ENCODE measurements at places on chromosomes 3 and 15.

- DNase-seq = no peak
Observed at GRCh38 chr3:191239407-191240031, 40.5 kb downstream of the OSTN start.

- no peak for DNase-seq
Observed at GRCh38 chr15:56805466-56806147, 72.3 kb upstream of the ZNF280D start.

GRCh38 chr15:60675763-60676162 lies 196.8 kb upstream of the ICE2 start:
- no peak for DNase-seq

- DNase-seq = peak; percentile 80
Observed at GRCh38 chr3:4570840-4571621, 77.9 kb downstream of the ITPR1 start.

- peak; percentile 51 for DNase-seq
Observed at GRCh38 chr3:85576091-85576690, 617.4 kb downstream of the CADM2 start.

GRCh38 chr15:43093026-43093425 lies 12.8 kb downstream of the UBR1 start:
- peak; percentile 23 for DNase-seq

GRCh38 chr3:160097478-160097877 lies 108.8 kb downstream of the IL12A start:
- no peak for DNase-seq

- no peak for DNase-seq
Observed at GRCh38 chr3:31367518-31367917, 165.2 kb upstream of the STT3B start.

DNA sequence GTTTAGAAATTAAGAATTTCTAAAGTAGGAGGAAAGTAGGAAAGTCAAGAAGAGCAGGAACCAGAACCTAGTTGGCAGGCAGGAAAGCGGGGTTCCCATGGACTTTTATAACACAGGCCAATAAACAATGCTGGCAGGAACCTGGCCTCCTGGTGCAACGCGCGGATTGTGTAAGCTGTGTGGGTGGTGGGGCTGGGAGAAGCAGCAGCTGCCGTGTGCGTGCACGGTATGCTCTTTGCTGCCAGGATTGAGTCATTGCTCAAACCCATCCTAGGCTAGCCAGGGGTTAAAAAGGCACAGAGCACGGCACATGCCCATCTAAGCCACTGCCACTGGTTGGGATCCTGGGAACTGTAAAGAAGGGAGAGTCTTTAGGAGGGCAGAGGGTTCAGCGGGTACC lies 209.9 kb upstream of the RGMA start:
- no peak for DNase-seq

GRCh38 chr3:156107504-156107903 lies 12.9 kb upstream of the KCNAB1 start:
- DNase-seq = no peak

DNA sequence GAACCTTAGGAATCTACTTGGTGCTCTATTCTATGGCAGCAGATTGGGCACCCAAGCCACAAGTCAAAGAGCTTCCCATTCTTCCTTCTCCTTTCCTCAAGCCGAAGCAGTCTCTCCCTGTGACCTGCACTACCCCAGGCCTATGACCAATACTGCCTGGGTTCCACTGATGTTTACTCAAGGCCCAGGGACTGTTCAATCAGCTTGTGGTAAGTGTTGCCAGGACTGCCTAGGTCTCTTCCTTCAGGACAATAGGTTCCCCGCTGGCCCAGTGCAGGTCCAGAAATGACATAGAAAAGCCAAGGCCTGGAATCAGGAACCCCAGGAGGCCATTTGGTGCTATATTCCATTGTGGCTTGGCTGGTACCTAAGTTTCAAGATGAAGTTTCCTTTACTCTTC lies 397.9 kb downstream of the ZIC4 start:
- DNase-seq = no peak

DNA sequence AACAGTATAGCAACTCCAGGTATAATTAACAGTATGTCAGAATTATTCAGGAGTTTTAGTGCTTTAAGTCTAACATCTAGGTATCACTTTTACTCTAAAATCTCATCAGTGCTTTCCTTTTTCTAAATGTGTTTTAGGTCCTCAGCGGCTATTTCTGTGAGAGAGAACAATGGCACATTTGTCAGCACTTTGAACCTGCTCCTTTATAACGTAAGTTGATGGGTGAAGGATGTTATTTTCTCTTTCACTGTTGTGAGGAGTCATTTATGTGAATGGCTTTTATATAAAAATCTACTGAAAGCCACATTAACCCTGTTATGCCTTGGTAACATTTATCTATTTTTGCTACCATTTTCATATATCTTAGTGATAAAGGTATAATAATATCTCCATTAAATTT lies 22.8 kb downstream of the ZPLD1 start:
- no peak for DNase-seq

GRCh38 chr3:43948013-43948412 lies 257.3 kb downstream of the ABHD5 start:
- DNase-seq = no peak

- peak; percentile 24 for DNase-seq
Observed at GRCh38 chr3:14440531-14441239, 38.3 kb downstream of the SLC6A6 start.

- DNase-seq = no peak
Observed at GRCh38 chr15:101613130-101614000, 38.8 kb downstream of the TM2D3 start.

- peak; percentile 62 for DNase-seq
Observed at GRCh38 chr15:61834076-61834697, 226.1 kb downstream of the VPS13C start.

- no peak for DNase-seq
Observed at GRCh38 chr3:46934072-46934471, 42.5 kb downstream of the CCDC12 start.

GRCh38 chr15:25207369-25207768 lies 231.5 kb downstream of the UBE3A start:
- DNase-seq = no peak

DNA sequence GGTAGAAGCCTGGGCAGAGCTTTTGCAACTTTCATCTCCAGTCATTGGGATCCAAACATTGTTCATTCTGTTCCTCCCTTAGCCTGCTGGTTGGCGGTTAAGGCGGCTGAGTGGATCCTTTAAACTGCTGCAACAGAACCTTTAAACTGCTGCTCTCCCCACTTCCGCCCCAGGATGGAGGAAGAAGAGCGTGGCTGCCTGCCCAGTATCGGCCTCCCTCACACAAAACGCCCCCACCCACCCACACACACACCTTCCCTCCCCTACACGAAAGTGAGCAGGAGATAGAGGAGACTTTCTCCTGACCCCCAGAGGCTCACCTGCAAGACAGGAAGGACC lies 460 bp upstream of the ZMAT3 start:
- peak; percentile 56 for DNase-seq

DNA sequence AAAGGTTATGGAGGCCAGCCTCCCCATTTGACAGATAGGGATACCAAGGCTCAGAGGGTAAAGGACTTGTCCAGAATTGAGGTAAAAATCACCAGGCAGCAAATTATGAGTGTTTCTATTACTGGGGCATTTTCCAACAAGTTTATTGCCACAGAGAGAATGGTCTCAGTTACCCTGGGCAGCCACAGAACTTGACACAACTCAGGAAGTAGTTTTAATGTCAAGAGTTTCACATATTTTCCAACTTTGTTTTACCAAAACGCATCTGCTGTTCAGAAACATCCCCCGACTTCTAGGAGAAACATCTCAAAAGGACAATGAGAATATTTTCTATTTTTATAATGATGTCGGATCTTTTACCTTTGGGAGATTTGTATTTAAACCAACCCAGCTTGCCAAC lies 107.5 kb upstream of the MRPS22 start:
- DNase-seq = no peak

DNA sequence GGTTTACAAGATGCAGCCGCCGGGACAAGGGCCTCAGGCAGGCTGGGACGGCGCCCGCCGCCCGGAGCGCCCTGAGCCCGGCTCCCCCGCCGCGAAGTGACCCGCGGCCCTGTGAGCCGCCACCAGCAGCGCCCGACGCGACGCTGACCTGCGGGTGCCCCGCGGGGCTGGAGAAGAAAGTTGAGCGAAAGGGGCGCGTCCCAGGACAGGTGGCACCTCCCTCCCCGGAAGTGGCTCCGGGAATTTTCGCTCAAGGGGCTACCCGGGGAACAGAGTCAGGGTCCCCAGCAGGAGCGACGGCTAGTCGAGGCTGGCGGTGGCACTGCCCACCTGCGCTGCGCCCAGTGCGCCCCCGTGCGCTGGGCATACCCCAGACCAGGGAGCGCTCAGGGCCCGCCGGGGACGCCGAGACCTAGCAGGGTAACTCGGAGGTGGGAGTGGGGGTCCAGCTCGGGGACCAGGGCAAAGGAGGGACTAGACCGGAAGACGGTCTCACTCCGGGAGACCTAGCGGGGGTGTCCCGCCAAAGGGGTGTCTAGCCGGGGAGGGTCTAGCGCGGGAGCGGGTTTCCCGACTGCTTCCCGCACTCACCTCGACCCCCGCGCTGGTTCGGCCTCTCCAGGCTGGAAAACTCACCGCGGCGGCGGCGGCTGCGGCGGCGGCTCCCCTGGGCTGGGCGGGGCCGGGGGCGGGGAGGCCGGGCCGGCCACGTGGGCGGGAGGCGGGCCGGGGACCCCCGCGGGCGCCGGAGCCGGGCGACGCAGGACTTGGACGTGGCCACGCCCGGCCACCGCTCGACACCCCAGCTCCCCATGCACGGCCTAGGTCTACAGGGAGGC lies 18.4 kb downstream of the SPATA12 start:
- DNase-seq = no peak

DNA sequence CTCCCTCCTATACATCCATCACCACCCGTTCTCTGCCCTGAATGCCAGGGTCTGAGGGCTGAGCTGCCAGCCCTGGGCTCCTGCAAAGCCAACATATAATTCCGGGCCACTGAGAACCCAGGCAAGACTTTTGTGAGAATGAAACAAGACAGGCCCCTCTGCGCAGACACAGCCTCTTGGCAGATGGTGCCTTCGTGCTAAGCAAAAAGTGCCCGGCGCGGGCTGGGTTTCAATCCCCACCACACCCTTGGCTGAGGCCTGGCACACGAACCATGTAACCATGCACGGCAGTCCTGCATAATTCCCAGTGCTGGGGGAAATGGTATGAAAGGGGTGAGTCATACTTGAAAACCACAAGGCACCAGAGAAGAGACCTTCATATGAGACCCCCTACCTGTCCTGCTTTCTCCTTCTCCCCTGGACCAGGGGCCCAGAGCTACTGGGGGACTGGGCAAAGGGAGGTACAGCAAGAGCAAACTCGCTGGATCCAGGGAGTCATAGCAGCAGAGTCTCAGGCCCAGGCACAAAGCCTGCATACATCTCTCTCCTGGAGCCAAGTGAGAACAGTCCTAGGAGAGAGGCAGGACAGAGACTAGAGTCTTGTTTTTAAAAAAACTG lies 26.1 kb upstream of the LOXL1 start:
- no peak for DNase-seq

DNA sequence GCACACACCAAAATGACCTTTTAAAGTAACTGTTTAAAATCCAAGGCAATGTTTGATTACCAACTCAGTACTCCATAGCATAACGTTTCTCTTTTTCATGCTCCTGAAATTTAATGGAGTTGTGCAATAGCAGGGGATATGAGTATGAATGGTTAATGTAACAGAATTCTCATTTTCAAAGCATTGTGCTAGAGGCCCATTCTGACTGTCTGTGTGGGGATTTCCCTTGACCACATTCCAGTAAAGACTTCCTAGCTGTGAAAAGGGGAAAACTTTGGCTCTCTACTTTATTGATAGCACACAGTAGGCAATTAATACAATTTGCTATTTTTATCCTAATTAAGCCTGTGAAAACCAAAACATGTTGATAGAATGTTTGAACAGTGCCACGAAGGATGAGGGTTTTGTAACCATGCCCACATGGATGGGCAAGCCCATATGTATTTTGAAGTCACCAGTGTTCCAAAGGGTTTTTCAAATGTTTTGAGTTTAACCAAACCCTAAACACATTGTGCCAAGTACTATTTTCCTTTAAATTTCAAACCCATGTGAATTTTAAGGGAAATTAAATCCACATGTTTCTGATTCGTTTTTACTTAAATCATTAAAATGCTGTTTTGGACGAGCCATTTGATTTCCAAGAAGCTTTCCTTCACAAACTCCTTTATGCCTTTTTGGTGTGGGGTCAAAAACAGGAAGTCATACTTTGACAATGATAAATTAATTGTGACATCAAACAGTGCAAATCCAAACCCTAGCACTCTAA lies 261.2 kb downstream of the SHOX2 start:
- DNase-seq = no peak

GRCh38 chr3:61975936-61976335 lies 397.4 kb downstream of the FEZF2 start:
- no peak for DNase-seq

- DNase-seq = no peak
Observed at GRCh38 chr3:126865736-126866135, 117.2 kb upstream of the PLXNA1 start.

DNA sequence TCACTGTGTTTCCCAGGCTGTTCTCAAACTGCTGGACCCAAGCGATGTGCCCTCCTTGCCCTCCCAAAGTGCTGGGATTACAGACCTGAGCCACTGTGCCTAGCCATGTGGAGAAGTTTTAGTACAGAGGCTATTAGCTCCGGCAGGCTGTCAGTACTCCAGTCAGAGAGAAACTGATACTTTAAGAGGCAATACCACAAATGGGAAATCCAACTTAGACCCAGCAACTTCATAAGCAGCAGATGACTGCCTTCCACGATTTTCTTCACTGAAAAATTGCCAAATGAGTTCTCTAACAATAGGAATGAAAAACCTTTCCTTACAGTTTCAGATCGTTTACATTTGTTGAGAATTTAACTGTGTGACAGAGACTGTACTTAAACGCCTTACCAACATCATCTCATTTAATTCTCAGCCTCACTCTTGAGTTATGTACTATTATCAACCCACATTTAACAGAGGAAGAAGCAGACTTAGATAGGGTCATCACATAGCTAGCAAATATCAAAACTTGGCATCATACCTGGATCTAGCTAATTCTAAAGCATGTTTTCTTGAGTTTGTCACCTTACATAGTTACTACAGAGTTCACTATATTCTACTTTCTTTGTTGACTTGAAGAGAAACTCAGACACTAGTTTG lies 127.4 kb downstream of the TCF12 start:
- no peak for DNase-seq

Measured in hematopoietic multipotent progenitor cell treated with erythropoietin and hydrocortisone succinate and interleukin-3 and kit ligand, for 8 days (in vitro differentiated cells).